Activated T-helper 1 cell treated with anti-CD3 and anti-CD28 coated beads, Interleukin-2, amount 50 U/mL, for 16 hours (primary cell): ENCODE measurements at places on chromosomes 2 and 18.

DNA sequence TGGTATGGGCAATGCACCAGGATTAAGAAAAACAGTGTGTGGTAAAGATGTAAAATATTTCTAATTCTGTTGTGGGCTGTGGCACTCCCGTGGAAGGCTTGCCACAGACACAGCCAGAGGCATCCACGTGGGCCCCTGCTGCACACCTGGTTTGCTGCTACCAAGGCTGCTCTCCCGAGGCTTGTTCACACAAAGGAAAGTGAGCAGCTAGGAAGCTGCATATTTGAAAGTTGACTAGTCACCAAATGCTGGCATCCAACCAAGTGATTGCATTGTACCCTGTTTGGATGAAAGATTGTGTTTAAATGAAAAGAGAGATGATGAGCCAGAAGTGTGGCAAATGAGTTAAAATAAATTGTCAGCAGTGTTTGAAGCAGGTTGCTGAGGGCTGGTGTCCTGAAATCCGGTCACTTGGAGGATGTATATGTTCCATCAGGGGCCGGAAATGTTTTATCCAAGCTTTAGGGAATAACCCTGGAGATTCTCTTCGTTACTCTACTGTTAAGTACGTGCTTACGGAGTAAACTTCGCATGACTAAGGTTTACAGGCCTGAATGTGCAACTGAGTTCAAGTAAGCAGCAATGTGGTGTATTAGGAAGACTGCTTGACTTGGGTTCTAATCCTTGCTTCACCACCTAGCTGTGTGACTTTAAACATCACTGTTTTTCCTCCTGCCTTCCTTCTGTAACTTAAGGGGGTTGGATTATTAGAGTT, 86.1 kb downstream of the MSH2 start:
- DNase-seq = no peak

- DNase-seq = no peak
Measured at GRCh38 chr18:61699397-61700110, 193.3 kb downstream of the RNF152 start.

GRCh38 chr2:43332653-43333052, 106.2 kb upstream of the ZFP36L2 start:
- DNase-seq = no peak

GRCh38 chr2:151299920-151300539, 10.6 kb upstream of the NMI start:
- no peak for DNase-seq

- no peak for DNase-seq
Measured at GRCh38 chr2:189555232-189555631, 25.4 kb downstream of the SLC40A1 start.

DNA sequence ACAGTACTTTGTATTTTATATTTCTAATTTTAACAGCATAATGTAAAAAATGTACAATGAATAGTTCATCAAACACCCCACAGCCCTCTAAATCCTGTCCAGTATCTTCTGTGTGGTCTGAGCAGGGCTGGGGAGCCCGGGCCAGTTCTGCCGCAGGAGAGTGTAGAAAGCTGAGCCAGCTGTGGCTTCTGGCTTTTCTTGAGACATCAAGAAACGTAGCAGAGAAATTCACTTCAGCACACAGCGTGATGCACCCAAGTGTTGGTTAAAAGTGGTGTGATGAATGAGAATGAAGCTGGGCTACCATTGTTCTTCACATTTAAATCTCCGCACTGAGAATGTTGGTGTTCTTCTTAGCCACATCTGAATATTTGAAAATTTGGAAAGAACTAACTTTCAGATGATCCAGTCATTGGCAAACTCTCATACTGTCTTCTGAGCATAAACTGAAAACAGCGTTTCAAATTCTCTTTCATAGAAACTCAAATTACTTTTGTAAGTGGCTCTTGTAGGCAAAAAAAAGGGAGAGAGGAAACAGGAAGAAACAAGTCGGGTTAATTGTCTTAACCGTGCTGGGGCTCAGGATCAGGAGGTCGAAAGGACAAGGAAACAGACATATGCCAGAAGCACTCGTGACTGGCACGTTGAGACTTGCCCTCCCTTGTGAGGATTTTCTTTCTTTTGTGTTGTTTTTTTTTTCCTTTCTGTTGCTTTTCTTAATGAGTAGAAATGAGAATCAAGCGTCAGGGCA, 23.4 kb upstream of the TMEM87B start:
- no peak for DNase-seq

DNA sequence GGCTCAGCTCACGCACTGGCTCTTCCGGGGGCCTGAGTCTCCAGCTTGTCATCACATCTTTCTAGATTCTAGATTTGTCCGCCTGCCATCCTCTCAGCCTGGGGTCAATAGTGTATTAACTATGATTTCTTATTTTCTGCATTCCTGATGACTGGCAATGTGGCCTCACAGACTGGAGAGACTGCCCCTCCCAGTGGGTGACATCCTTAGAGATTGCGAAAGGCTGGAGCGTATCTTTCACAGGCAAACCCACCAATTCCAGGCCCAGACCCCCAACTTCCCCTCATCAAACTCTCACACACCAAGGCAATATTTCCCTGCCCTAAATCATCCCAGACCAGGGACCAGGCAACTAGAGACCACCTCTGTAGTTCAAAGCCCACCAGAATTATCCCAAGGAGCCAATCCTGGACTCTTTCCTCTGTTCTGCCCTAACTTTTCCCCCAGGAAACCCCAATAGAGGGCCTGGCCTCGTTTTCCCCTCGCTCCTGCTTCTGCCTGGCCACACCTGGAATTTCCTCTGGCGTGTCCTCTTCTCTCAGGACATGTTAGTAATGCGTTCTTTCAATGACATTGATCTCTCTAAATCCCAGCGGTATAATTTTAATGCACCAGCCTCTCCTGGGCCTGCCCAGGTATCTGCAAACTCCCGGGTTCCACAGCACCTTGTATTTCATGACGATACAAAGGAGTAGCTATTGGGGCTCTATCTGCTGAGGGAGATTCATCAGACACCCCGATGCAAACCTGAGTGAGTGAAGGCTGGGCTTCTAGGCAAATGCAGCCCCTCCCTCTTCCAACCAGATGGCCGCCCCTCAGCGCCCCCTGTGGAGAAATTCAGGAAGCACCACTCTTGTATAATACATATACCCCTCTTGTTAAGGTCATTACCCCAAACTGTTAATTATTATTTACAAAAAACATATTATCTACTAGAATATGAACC, 2.4 kb upstream of the KCNF1 start:
- no peak for DNase-seq

DNA sequence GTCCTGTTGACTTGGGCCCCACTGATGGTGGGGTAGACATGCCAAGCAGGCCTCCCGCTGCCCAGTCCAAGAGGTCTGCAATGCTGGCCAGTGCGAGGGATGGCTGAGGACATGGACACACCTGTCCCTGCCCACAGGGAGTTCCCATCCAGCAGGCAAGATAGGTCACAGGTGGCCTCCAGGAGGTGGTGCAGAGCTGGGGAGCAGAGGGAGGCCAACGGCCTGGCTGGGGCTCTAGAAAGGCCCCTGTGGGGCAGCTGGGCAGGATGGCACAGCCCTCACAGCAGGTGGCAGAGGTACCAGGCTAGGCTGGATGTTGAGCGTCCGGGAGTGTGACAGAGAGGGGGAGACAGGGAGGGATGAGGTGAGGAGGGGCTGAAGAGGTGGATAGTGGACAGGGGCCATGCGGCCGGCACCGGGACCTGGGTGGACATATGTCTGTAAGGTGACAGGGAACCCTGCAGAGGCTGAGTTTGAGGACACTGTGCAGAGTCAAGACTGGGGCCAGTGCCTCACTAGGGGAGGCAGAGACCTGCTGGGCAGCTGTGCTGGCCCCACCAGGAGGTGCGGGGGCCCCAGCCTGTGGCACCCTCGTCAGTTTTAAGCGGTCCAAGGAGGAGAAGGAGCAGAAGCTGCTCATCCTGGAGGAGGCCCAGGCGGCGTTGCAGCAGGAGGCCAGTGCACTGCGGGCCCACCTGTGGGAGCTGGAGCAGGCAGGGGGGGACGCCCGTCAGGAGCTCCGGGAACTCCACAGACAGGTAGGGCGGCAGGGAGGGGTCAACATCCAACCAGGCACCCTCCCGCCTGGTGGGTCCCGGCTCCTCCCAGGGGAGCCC, 34.3 kb upstream of the SNED1 start:
- DNase-seq = no peak

GRCh38 chr2:22753476-22753875, 631.5 kb upstream of the KLHL29 start:
- DNase-seq = no peak

- DNase-seq = no peak
Measured at GRCh38 chr2:127637725-127638252, 8.2 kb upstream of the GPR17 start.

- no peak for DNase-seq
Measured at GRCh38 chr2:224127871-224128501, 88.9 kb upstream of the SERPINE2 start.

DNA sequence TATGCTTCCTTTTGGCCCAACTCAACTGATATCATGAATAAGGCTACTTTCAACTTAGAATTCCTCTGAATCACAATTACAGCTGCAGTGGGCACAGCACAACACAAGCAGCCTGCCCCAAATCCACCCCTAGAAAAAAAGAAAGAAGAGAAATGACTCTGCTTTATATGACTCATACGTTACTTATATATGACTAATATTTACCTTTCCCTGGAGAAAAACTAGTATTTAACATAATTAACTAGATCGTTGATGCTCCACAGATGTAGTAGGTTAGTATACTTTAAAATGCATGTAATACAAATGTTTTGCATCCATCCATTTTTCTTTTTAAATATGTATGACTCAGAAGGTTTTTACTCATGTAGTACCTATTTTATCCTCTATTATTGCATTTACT, 133.3 kb upstream of the UNC80 start:
- no peak for DNase-seq

- no peak for DNase-seq
Measured at GRCh38 chr2:27078267-27079194, at the start of gene EMILIN1. TSS of gene EMILIN1 (plus strand) at chr2:27078615. CDS start at chr2:27079066, 451 bp downstream.

DNA sequence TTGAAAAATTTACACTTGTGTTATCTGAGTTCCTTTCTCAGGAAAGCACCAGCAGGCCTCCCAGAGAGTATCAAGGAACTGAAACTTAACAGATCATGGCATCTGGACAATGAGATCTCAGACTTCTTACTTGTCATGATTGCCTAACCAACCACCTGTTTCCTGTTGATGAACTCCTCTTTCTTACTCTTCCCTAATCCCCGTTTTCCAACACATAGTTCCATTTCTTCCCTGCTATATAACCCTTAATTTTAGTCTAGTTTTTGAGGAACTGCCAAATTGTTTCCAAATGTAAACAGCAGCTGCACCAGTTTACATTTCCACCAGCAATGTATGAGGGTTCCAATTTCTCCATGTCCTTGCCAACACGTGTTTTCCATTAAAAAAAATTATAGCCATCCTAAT, 6.1 kb upstream of the FAM171B start:
- DNase-seq = no peak
